Left renal pelvis (tissue), 4 donors: ENCODE measurements at places on chromosomes 12 and 14. TPM values are rescaled to one million over a fixed set of nuclear protein-coding genes. Genes with fewer than 3 reads are reported as not detected.

DNA sequence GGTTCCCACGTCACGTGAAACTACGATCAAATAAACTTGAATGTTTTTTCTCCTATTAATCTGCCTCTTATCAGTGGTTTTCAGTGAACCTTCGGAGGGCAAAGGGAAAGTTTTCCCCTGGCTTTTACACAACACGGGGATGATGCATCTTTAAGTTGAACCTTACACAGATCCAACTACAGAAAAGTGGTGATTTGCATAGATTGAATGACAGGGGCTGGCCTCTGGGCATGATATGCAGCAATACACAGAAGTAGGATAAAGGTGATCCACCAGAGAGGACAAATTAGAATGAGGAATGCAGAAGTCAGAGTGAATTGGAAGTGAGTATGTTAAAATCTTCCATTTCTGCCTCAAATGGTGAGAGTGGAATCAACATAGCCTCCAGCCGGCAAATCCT lies 11.6 kb downstream of the GSG1 start:
- DNase-seq, result no peak

DNA sequence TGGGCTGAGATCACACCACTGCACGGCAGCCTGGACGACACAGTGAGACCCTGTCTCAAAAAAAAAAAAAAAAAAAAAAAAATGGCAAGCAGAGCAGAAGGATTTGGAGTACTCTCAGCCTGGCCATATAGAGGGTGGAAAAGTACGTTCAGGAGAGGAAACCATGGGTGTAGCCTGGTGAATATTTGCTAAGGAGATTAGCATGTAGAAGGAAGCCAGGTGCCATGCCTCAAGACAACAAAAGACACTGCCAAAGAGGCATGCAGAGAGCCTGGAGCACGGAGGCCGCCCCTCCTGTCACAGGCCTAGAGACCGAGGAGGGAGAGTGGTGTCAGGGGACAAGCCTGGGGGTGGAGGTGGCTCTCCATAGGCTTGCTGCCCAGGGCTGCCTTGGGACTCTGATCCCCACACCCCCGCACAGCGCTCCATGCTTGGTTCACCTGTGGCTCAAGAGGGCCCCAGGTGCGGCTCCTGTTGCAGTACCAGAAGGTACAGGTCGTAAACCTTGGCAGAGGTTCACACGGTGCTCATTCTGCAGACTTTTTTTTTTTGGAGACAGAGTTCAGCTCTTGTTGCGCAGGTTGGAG lies 27.9 kb upstream of the DEGS2 start:
- DNase-seq, result no peak

RDH12 gene
- polyA plus RNA-seq, result not detected

CLSTN3 gene
- 105 TPM for polyA plus RNA-seq

PCED1B gene
- 5.6 TPM for polyA plus RNA-seq

CDC42BPB gene
- polyA plus RNA-seq, result 66.5 TPM

MSI1 gene
- 30.0 TPM for polyA plus RNA-seq

SRRM4 gene
- polyA plus RNA-seq, result 0.05 TPM
